ENCODE measurements at places on chromosomes 5 and 9.

- no peak for DNase-seq
These were observed 197.1 kb downstream of the NSG2 start for GRCh38 chr5:174242573-174242972.

DNA sequence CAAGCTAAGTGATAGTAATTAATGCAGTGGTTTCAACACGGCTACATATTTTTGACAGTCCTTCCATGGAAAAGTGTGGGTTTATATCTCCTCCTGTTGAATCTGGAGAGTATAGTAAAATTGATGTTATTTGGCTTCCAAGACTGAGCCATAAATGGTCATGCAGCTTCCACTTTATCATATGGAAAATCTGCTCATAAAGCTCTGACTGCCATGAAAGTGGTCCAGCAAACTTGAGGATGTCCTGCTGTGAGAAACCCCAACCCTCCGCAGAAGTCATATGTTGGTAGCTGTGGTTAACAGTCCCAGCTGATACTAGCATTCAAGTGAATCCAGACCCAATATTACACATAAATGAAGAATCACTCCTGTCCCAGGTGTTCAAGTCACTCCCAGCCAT is 378.3 kb downstream of the KCTD16 start:
- DNase-seq: no peak

DNA sequence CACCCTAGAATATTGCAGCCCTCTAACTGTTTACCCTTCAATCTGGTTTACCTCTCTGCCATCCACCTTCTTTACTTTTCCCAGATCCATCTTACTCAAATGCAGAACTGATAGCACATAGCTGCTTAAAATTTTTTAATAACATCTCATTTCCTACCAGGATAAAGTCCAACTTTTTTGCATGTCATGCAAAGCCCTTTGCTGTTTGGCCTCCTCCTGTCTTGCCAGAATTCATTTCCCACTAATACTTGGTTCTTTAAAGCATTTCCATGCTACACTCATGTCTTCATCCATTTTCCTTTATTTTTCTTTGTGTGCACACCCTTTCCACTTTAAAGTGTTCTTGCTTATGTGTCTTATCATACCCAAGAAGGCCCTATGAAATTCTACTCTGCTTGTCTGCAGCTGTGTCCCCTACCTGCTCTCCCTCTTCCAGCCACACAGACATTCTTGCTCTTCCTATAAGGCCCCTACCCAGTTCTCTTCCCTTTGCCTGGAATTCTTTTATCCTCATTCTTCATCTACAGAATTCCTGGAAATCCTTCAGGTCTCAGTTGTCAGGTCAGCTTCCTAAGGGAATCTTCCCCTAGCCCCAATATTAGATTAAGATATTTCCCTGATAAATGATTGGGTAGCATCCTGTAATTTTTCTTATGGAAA is 50.3 kb downstream of the TLE4 start:
- no peak for DNase-seq

DNA sequence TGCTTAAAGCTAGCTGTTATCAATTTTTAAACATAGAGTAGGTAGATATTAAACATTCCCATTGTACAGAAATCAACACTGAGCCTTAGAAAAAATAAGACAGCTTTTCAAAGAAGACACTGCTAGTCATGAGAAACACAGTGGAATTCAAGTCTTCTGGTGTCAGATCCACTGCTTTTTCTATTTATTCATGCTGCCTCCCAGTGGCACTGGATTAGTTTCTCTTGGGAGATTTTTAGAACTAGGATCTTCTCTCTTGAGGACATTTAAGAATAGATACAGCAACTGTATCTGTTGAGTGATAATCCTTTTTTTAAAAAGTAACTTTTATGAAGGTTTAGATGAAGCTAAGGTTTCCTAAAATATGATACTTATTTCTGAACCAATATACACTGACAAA is 1635.4 kb upstream of the C9orf72 start:
- no peak for DNase-seq

GRCh38 chr9:37812773-37813379 is 12.3 kb downstream of the DCAF10 start:
- no peak for DNase-seq

DNA sequence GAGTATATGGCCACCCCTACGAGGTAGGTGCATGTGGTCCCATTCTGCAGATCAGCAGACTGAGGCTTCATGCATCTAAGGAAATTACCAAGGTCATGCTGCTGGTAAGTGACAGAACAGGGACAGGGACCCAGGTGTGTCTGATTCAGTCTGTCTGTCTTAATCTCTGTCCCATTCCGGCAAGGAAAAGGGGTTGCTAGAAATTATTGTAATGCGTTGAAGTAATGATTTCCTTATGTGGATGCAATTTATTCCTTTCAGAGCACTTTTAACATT is 76.8 kb downstream of the AMBP start:
- no peak for DNase-seq

All from mucosa of descending colon (tissue), 3 donors.